Activated CD8-positive, alpha-beta T cell treated with anti-CD3 and anti-CD28 coated beads, Interleukin-2, amount 10 ng/mL, durations not matched to agents 7 days and 5 days (primary cell): ENCODE measurements at places on chromosomes 1 and 21. TPM values are rescaled to one million over a fixed set of nuclear protein-coding genes. Genes with fewer than 3 reads are reported as not detected.

Gene CRYBG2
- total RNA-seq: 7.6 TPM

Gene HAPLN2
- not detected for total RNA-seq

GRCh38 chr1:68221001-68221979, 11.0 kb downstream of the WLS start:
- no peaks in the 10 kb centered on the region for H3K4me1 ChIP-seq
- H3K27ac ChIP-seq: no peak overlapping the region
- H3K4me3 ChIP-seq: no peak overlapping the region
- no peaks in the 10 kb centered on the region for H3K36me3 ChIP-seq
- DNase-seq: no peak

GRCh38 chr1:224637515-224637914, 21.4 kb downstream of the CNIH3 start:
- H3K36me3 ChIP-seq: no peaks in the 10 kb centered on the region
- peak overlapping the region; percentile 10 for H3K27ac ChIP-seq
- peaks cover 8% of the 10 kb centered on the region for H3K27me3 ChIP-seq
- DNase-seq: no peak
- no peak overlapping the region for H3K4me3 ChIP-seq

GRCh38 chr1:184486761-184487445, 100.1 kb downstream of the C1orf21 start:
- H3K27me3 ChIP-seq: no peaks in the 10 kb centered on the region
- H3K27ac ChIP-seq: no peak overlapping the region
- no peak for DNase-seq
- peaks cover 7% of the 10 kb centered on the region for H3K4me1 ChIP-seq

DNA sequence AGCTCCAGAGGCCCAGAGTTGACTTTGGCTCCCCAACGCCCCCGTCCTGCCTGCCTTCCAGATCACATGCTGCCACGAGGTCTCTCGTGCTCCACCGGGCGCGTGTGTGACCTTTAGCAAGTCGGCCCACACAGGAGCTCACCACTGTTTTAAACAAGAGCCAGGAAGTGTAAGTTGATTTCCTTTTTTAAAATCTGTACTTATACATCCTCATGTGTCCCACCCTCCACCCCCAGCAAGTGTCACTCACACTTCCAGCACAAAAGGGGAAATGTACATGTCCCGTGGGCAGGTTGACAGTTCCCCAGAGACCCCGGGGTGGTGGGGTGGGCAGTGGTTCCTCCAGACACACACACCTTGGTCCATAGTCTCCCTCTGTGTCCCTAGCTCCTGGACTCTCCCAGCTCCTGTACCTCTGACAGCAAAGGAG, 84.4 kb downstream of the STUM start:
- H3K4me1 ChIP-seq: peaks cover 44% of the 10 kb centered on the region
- peak overlapping the region; percentile 50 for H3K27ac ChIP-seq
- H3K27me3 ChIP-seq: no peaks in the 10 kb centered on the region
- DNase-seq: no peak

DNA sequence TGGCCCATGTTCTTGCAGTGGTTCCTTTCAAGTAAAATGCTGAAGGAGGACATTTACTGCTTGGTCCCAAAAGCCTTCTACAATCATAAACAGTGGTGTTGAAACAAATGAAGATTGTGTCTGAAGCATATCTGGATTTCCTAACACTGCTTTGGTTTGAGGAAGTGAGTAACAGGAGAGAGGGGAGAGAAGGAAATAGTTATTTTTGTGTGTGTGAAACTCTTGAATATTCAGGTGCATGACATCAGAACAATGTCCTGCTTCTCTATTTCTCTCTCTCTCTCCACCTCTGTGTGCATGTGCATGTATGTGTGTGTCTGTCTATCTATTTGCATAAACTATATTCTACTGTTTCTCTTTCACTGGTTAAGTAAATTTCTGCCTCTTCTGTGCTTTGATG, 61.4 kb upstream of the TNFSF18 start:
- no peaks in the 10 kb centered on the region for H3K27me3 ChIP-seq
- H3K4me3 ChIP-seq: no peak overlapping the region
- peaks cover 5% of the 10 kb centered on the region for H3K36me3 ChIP-seq
- no peak overlapping the region for H3K27ac ChIP-seq
- no peak for DNase-seq
- no peaks in the 10 kb centered on the region for H3K4me1 ChIP-seq

DNA sequence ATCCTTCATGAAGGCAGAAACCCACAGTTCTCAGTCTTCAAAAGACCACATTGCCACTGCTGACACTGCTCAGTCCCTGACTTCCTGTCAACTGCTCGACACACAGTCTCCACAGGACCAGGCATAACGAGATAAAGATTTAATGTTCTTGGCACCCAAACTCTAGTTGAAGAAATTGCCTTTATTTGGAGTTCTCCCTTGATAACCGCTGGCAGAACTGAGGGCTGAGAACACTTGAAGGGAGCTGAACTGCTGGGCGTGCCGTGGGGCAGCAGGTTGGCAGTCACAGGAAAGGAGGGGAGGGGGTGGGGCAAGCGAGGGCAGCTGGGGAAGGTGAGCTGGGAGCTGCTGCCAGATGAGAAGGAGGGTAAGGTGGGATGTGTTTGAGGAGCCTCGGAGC, 15.9 kb downstream of the HENMT1 start:
- DNase-seq: peak; percentile 73
- peaks cover 52% of the 10 kb centered on the region for H3K36me3 ChIP-seq
- peaks cover 77% of the 10 kb centered on the region for H3K4me1 ChIP-seq
- H3K4me3 ChIP-seq: peak overlapping the region; percentile 73
